ENCODE measurements at places on chromosomes 16 and 17.
A peak's percentile ranks its signal among the peaks of the same experiment; 100 is the strongest.

GRCh38 chr16:58123896-58124600 lies 5.1 kb downstream of the CFAP20 start:
- DNase-seq, result no peak

GRCh38 chr16:19167710-19168370 lies at the start of gene SYT17:
TSS of gene SYT17 (plus strand) at chr16:19168240. CDS start at chr16:19168647, 407 bp downstream.
- DNase-seq, result peak; percentile 42

DNA sequence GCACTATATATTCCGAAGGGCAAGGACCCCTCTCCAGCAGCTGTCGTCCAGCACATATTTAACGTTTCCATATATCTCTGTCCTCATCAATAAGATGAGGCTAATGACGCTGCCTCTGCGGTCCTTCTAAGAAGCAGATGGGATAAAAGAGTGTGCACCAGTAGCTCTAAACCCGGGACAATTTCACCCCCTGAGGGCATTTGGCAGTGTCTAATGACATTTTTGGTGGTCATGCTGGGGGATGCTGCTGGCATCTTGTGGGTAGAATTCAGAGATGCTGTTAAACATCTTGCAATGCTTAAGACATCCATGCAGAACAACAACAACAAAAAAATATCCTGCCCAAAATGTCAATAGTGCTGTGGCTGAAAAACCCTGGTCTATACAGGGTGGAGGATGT lies 372.9 kb downstream of the CDH13 start:
- DNase-seq, result no peak

GRCh38 chr16:31355431-31356100 lies 590 bp downstream of the ITGAX start:
- DNase-seq, result no peak

DNA sequence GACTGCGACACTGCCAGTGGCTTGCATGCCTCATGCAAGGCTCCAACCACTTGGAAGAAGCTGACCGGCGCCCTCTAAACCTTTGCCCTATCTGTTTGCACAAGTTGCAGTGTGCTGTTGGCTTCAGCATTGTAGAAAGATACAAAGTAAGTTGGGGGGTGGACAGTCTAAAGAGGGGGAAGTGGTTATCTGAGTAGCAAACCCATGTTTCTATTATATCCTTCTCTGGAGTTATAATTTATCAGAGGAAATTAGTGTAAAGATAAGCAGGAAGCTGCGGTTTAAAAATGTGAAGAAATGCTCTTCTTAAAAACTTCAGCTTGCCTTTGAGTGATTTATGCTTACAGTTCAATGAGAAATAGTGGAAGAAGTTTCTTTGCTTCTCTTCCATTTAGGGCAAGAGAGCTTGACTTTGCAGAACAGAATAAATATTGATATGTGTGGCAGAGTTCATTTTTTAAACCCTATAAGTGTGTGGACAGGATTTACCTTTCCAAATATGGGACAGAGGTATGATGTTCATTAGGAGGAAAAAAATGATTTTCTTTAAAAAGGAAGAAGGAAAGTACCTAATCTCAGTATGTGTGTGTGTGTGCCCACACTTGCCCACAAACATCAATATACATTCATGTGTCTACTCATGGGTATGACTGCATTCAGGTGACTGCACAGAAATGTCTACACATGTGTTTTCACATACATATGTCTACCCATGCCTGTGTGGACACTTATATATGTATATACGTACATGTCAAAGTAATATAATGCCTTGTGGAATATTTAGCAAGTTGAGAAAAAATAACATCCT lies 8.1 kb downstream of the AMZ2 start:
- DNase-seq, result no peak

DNA sequence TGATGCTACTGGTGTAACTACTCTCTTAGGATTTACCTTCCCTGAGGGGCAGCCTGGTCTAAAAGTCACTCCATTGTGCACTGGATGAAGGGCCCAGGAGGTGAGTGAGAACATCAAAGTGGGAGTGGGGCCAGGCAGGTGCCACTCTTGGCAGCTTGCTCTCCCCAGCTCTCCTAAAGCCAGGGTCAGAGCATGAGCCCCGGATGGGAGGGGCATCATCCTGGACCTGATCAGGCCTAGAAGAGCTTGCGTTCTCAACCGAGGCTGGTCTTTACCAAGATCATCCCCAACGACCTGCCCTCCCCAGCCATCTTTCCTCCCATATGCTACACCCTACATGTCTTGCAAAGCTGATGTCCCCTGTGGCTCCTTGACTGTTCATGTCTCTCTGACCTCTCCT lies 87.1 kb downstream of the AIPL1 start:
- DNase-seq, result no peak
